ENCODE measurements at places on chromosomes 13 and 19.

DNA sequence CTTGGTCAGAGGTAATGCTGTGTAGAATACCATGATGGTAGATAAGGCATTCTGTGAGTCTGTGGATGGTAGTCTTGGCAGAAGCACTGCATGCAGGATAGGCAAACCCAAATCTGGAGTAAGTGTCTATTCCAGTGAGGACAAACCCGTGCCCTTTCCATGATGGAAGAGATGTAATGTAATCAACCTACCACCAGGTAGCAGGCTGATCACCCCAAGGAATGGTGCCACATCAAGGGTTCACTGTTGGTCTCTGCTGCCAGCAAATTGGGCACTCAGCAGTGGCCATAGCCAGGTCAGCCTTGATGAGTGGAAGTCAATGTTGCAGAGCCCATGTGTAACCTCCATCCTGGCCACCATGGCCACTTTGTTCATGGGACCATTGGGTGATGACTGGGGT lies 155.0 kb downstream of the RAP2A start:
- no peak for DNase-seq

DNA sequence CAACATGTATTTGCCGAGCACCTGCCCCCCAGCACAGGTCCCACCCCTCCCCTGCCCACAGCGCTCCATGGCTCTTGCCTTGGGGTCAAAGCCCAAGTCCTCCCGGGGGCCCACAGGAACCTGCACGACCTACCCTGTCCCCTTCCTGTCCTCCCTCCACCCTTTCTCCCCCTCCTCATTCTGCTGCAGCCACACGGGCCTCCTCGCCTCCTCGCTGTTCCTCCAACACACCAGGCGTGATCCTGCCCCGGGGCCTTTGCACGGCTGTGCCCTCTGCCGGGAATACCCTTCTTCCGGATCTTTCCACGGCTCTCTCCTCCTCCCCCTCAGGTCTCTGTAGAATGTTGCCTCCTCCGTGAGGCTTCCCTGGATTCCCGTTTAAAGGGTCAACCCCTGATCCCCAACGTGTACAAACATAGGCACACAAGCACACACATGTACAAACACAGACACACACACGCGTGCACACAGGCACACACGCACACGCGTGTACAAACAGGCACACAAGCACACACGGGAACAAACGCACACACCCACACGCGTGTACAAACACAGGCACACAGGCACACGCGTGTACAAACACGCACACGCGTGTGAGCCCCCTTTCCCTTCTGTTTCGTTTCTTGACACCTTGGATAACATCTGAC lies 2.8 kb downstream of the MADCAM1 start:
- DNase-seq, result no peak

DNA sequence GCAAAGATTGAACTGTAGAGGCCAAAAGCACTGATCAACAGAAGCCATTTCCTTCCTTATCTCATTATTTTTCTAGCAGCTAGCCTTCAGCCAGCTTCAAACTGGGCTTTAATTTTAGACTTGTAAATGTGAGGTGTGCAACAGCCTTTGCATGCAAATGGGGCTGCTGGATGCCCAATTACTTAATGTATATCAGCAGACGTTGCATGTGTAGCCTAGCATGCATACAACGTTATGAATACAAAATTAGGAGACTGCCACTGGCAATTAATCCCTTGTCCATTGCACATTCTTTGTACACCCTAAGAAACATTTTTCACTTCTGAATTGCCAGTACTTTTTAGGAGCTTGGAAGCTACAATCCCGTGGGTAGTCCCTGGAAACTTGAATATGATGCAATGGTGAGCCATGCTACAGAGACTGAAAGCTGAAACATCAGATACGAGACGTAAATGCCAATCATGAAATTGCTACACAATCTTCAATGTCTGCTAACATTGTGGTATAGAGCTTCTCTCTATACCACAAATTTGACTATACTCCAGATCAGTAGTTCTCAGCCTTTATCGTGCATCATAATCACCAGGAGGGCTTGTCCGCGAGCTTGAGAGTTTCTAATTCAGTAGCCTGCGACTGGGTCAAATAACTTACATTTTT lies 20.2 kb downstream of the EPSTI1 start:
- DNase-seq, result peak; percentile 43

DNA sequence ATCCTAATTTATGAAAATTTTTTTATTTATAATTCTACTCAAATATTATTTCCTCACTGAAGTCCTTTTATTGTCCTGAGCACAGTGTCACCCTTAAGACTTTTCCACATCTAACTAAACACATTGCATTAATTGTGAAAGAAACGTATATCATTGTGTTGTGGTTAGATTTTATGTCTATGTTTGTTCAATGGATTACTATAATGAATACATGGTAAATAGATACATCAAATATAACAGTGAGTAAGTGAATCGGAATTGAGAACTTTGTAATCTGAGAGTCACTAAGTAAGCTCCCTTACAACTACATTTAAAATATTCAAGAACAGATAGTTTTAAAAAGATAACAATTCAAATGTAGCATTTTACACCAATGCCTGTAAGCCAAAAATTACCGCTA lies 417.6 kb upstream of the PCDH20 start:
- no peak for DNase-seq

- no peak for DNase-seq
Measured at GRCh38 chr13:80740071-80740470, 399.1 kb upstream of the SPRY2 start.

DNA sequence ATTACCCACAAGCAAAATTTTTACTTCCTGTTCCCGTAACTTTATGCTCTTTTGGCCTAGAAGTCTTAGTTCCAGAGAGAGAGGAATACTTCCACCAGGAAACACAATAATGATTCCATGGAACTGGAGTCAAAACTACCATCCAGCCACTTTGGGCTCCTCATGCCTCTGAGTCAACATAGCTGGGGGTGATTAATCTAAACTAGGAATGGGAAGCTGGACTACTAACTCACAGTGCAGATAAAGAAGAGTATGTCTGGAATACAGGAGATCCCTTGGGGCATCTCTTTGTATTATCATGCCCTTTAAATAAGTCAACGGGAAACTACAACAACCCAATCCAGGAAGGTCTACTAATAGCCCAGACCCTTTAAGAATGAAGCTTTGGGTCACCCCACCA lies 8.9 kb upstream of the ELF1 start:
- no peak for DNase-seq

GRCh38 chr13:58827904-58828303 lies 1196.4 kb downstream of the PCDH17 start:
- DNase-seq, result no peak

GRCh38 chr19:6718111-6718740 lies 2.2 kb downstream of the C3 start:
- no peak for DNase-seq

DNA sequence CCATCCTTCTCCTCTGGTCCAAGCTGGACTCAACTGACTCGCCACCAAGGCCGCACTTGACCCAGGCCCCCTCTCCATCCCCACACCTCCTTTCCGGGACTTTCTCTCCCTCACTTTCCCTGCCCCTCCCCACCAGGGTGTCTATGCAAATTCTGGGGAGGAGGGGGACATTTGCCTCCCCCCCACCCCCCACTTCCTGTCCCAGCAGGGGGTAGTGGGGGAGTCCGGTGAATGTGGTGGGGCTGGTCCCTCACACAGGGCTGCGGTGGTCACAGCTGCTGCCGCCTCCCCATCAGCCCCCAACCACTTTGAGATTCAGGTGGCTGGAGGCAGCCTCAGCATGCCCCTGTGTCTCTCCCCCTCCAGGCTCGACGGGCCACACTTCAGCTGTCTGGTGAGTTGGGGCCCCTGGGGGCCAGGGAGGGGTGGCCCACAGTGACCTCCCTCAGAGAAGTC lies 870 bp downstream of the SPIB start:
- DNase-seq, result no peak

DNA sequence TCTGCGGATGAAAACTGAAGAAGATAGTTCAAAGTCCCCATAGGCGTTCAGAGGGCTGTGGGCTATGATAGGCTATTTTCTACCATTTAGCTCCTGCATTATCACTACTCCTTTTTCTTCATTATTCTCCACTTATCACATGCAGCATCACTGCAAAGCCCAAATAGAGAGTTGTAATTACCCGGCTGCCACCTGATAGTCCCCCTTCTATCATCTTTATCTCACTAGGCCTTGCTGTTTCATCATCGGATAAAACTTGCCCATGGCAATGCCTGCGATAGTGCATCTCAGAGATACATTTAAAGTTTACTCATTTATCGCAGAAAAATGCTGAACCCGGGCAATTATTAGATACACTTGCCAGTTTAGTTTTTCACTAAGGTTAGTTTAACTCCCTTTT lies 82.9 kb upstream of the SOX21 start:
- no peak for DNase-seq
